ENCODE measurements at places on chromosomes 16 and 17. TPM values are rescaled to one million over a fixed set of nuclear protein-coding genes. Genes with fewer than 3 reads are reported as not detected.
A peak's percentile ranks its signal among the peaks of the same experiment; 100 is the strongest.

The ASB16 gene
- not detected for total RNA-seq

GRCh38 chr16:66502020-66502913 is 47.7 kb downstream of the TK2 start:
- no peak overlapping the region for H3K4me3 ChIP-seq
- no peak overlapping the region for H3K27ac ChIP-seq
- no peaks in the 10 kb centered on the region for H3K36me3 ChIP-seq
- DNase-seq = no peak

The KRTAP2-1 gene
- not detected for total RNA-seq

DNA sequence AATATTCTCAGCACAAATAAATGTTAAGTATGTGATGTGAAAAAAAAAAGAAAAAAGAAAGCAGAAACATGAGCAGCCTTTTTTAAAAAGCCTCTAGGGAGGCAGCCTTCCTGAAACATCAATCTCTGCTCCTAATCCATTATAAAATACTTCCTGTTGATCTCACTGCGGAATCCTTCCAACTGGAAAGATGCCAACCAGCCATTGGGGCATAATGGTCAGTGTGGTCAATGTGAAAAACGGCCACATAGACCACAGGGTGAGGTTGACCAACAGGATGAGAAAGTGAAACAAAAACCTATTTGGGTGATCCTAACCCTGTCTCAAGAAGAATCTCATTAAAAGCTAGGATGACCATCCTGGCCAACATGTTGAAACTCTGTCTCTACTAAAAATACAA is 26.1 kb upstream of the ABCA8 start:
- no peak for DNase-seq
- H3K4me3 ChIP-seq = no peak overlapping the region
- H3K27me3 ChIP-seq = no peaks in the 10 kb centered on the region
- H3K4me1 ChIP-seq = no peaks in the 10 kb centered on the region
- H3K36me3 ChIP-seq = no peaks in the 10 kb centered on the region
- H3K27ac ChIP-seq = no peak overlapping the region

GRCh38 chr16:49713770-49714169 is 142.1 kb downstream of the ZNF423 start:
- no peaks in the 10 kb centered on the region for H3K4me1 ChIP-seq
- DNase-seq = no peak
- H3K4me3 ChIP-seq = no peak overlapping the region

DNA sequence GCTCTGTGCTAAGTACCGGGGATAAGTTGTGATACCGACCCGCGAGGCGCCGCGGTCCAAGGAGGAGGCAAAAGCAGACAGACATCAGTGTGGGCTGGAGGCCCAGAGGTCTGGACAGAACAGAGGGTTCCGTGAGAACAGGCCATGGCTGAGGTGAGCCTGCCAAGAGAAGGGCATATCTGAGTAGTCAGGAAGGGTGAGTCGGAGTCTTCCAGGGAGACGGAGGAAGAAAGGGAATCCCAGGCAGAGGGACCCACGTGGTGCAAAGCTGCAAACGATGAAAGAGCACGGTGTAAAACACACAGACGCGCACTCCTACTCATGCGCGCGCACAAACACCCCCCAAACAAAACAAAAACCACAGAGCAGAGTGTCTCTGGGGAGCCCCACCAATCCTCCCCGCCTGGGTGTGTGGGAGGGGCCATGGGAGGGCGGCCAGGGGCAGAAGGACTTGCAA is 18.1 kb downstream of the RHBDL3 start:
- no peak for DNase-seq
- H3K4me1 ChIP-seq = no peaks in the 10 kb centered on the region
- H3K27me3 ChIP-seq = no peaks in the 10 kb centered on the region
- no peak overlapping the region for H3K27ac ChIP-seq
- H3K4me3 ChIP-seq = no peak overlapping the region

DNA sequence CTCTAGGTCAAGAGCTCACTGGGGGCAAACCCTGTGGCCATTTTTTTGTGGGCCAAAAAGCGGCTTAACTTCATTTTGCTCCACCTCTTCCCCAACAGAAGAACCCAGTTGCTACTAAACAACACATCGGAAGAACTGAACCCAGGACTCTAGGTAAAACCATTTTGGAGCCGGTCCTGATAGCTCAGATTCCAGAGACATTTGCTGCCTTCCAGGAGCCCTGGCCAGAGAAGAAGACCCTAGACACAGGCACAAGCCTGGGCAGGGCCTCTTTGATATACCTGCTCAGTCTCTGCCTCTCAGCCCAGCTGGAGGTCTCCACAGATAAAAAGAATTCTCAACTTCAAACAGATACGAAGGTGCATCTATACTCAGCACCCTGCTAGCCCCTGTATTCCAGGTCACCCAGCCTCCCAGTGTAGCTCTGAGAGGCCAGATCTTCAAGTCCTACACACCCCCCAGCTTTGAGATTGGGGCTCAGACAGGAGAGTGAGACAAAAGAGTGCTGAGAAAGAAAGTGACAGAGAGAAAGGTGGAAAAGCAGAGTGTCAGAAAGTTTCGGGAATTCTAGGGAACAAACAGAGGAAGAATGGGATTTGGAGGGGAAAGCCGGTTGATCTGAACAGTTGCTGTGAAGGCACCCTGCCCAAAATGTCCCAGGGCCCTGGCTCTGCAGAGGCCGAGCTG is 6.6 kb upstream of the HOXB9 start:
- DNase-seq = no peak
- H3K36me3 ChIP-seq = no peaks in the 10 kb centered on the region
- H3K4me1 ChIP-seq = peaks cover 15% of the 10 kb centered on the region
- H3K27ac ChIP-seq = no peak overlapping the region

GRCh38 chr16:56872863-56873391 is 7.9 kb downstream of the SLC12A3 start:
- H3K4me1 ChIP-seq = no peaks in the 10 kb centered on the region
- no peaks in the 10 kb centered on the region for H3K27me3 ChIP-seq
- H3K36me3 ChIP-seq = no peaks in the 10 kb centered on the region
- H3K27ac ChIP-seq = no peak overlapping the region

- no peaks in the 10 kb centered on the region for H3K36me3 ChIP-seq
- no peaks in the 10 kb centered on the region for H3K4me1 ChIP-seq
Measured at GRCh38 chr16:56956076-56956475, 5.7 kb upstream of the CETP start.

- H3K4me3 ChIP-seq = no peak overlapping the region
- no peak for DNase-seq
- no peaks in the 10 kb centered on the region for H3K27me3 ChIP-seq
- H3K27ac ChIP-seq = no peak overlapping the region
- H3K36me3 ChIP-seq = no peaks in the 10 kb centered on the region
Measured at GRCh38 chr17:68169840-68170239, 78.0 kb upstream of the AMZ2 start.

GRCh38 chr17:19868079-19868395 is 301 bp upstream of the ULK2 start:
- H3K4me3 ChIP-seq = no peak overlapping the region
- no peak for DNase-seq
- H3K27me3 ChIP-seq = no peaks in the 10 kb centered on the region

DNA sequence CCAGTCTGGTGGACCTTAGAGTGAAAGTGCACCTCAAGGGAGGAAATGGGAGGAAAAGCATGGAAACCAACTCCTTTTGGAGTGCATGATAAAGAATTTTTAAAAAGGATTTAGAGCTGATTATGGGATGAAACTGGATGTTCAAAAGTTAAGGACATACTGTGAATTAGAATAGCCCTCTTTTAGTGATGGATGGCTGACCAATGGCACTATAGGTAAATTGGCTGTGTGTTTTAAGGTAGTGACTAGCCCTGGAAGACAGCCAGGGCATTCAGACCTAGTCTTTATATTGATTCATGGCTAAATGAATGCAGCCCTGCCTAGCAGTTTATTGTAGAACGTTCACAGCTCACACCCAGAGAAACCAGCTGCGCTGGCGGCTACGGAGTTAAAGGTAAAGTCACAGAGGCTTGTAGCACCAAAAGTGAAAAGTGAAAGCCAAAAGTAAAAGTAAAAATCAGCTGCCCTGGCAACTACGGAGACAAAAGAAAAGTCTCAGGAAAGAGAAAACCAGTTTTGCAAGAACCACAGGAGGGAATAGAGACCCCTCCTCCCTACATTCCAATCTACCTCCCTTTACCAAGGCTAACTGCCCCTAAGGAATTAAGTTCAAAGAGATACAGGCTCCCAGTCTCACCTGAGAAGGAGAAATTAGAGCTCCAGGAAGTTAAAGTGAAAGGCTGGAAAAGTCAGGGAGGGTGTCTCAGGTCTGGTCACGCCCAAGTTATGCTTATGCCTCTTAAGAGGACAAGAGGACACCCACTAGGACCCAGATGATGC is 21.8 kb downstream of the ACSM1 start:
- DNase-seq = peak; percentile 25
- no peaks in the 10 kb centered on the region for H3K36me3 ChIP-seq
- peaks cover 29% of the 10 kb centered on the region for H3K4me1 ChIP-seq
- H3K27me3 ChIP-seq = no peaks in the 10 kb centered on the region
- peak overlapping the region; percentile 42 for H3K4me3 ChIP-seq

DNA sequence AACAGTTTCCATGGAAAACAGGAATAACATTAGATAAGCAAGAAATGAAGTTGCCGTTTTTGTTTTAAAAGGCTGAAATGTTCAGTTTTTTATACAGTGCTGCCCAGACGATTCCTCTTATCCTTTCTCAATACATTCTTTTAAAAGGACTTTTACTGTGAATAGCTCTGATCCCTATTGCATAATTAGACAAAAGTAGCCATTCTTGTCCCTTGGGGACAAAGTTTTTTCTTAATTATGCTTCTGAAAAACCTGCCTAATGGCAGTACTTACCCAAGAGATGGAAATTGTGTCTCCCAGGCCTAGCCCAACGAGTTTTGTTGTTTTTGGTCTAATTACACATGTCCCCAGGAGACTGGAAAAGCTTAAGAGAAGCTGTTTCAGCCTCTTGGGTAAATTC is 27.6 kb downstream of the NXPH3 start:
- no peak overlapping the region for H3K27ac ChIP-seq
- no peaks in the 10 kb centered on the region for H3K27me3 ChIP-seq
- no peak for DNase-seq
- no peak overlapping the region for H3K4me3 ChIP-seq
- no peaks in the 10 kb centered on the region for H3K4me1 ChIP-seq

The GRAP gene
- total RNA-seq = 63.1 TPM

The TGFB1I1 gene
- 0.42 TPM for total RNA-seq

DNA sequence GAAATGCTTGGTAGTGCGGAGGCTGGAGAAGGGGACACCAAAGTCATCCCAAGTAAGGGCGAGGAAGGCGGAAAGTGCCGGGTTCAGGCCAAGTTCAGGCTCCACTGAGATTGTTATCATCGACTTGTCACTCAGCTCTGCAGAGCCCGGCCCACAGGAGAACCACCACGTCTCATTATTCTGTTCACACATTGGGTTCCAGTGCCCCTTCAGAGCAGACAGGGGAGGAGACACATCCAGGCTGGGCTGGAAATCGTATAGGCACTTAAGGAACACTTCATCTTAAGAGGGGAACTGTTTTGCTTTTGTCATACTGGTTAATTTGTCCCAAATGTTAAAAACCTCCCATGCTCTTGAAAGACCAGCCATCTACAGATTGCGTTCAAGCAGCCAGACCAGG is 118.3 kb upstream of the ADAMTS18 start:
- DNase-seq = no peak
- no peak overlapping the region for H3K27ac ChIP-seq
- no peaks in the 10 kb centered on the region for H3K4me1 ChIP-seq
- peaks cover 3% of the 10 kb centered on the region for H3K27me3 ChIP-seq
- H3K36me3 ChIP-seq = no peaks in the 10 kb centered on the region
- no peak overlapping the region for H3K4me3 ChIP-seq

GRCh38 chr17:9549215-9549614 is 26.4 kb downstream of the STX8 start:
- H3K27me3 ChIP-seq = no peaks in the 10 kb centered on the region
- DNase-seq = no peak
- no peaks in the 10 kb centered on the region for H3K4me1 ChIP-seq
- H3K4me3 ChIP-seq = no peak overlapping the region

- no peak for DNase-seq
- no peak within 1 kb of the TSS for H3K4me3 ChIP-seq
- no peaks in the 10 kb centered on the region for H3K27me3 ChIP-seq
- H3K27ac ChIP-seq = no peak within 1 kb of the TSS
Measured at GRCh38 chr17:18377437-18378204, at the start of gene EVPLL. EVPLL (plus strand) TSS chr17:18377778; CDS start chr17:18380938, 3,160 bp downstream.

The STH gene
- total RNA-seq = not detected

- H3K4me1 ChIP-seq = peaks cover 27% of the 10 kb centered on the region
- peak; percentile 29 for DNase-seq
- no peaks in the 10 kb centered on the region for H3K36me3 ChIP-seq
- no peak overlapping the region for H3K27ac ChIP-seq
Measured at GRCh38 chr17:50565402-50566350, 5.2 kb downstream of the CACNA1G start.

The AKTIP gene
- 103 TPM for total RNA-seq

- peaks cover under 1% of the 10 kb centered on the region for H3K36me3 ChIP-seq
- no peaks in the 10 kb centered on the region for H3K27me3 ChIP-seq
- DNase-seq = no peak
- no peak overlapping the region for H3K27ac ChIP-seq
- H3K4me3 ChIP-seq = no peak overlapping the region
Measured at GRCh38 chr16:4689864-4690704, 3.3 kb upstream of the NUDT16L1 start.

- H3K4me1 ChIP-seq = peaks cover 16% of the 10 kb centered on the region
- H3K36me3 ChIP-seq = no peaks in the 10 kb centered on the region
- no peak overlapping the region for H3K4me3 ChIP-seq
- H3K27ac ChIP-seq = no peak overlapping the region
Measured at GRCh38 chr16:17459903-17460521, 10.7 kb downstream of the XYLT1 start.

DNA sequence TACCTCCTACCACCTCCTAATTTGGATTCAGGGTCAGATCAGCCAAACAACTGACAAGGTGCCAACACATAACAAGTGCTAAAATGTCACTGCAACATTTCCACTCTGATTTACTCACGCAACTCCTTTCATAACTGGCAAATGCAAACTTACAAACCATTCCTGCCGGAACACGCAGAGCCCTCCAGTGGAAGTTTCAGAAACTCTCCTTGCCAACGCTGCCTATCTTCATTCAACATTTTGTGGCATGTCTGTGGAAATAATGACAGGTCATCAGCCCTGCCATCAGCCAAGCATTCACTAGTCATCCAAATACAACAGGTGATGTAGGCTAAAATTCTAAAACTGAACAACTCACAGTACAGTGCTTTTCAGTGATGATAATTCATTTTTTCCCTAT is 37.7 kb upstream of the OR3A1 start:
- H3K27me3 ChIP-seq = no peaks in the 10 kb centered on the region
- H3K27ac ChIP-seq = no peak overlapping the region
- H3K36me3 ChIP-seq = no peaks in the 10 kb centered on the region
- H3K4me3 ChIP-seq = no peak overlapping the region
- H3K4me1 ChIP-seq = no peaks in the 10 kb centered on the region
- DNase-seq = no peak

The ABCA6 gene
- 0.53 TPM for total RNA-seq

The SP2 gene
- 39.9 TPM for total RNA-seq

The PDP2 gene
- total RNA-seq = 19.3 TPM

The ADAD2 gene
- total RNA-seq = not detected

GRCh38 chr17:5237541-5238016 is 2.9 kb upstream of the SCIMP start:
- H3K27me3 ChIP-seq = no peaks in the 10 kb centered on the region
- H3K36me3 ChIP-seq = no peaks in the 10 kb centered on the region
- H3K4me3 ChIP-seq = no peak overlapping the region
- DNase-seq = no peak
- peaks cover 25% of the 10 kb centered on the region for H3K4me1 ChIP-seq
- no peak overlapping the region for H3K27ac ChIP-seq

The HAPSTR1 gene
- total RNA-seq = 90.5 TPM

The NUBP1 gene
- 28.4 TPM for total RNA-seq

The CRHR1 gene
- total RNA-seq = not detected

All from CD4-positive, alpha-beta memory T cell (primary cell).